NCI-H69 (cell line): ENCODE measurements at places on chromosomes 16 and 17.

GRCh38 chr17:7737601-7738000 is 20.1 kb downstream of the DNAH2 start:
- DNase-seq = no peak

- DNase-seq = no peak
These were observed 5.4 kb downstream of the EPN3 start for GRCh38 chr17:50537721-50538548.

GRCh38 chr16:67241008-67241900 is 6.0 kb downstream of the FHOD1 start:
- no peak for DNase-seq

GRCh38 chr17:80705988-80706387 is 161.3 kb downstream of the RPTOR start:
- DNase-seq = peak; percentile 89

- peak; percentile 89 for DNase-seq
These were observed 32.1 kb upstream of the FBXW10B start for GRCh38 chr17:15651583-15652110.

DNA sequence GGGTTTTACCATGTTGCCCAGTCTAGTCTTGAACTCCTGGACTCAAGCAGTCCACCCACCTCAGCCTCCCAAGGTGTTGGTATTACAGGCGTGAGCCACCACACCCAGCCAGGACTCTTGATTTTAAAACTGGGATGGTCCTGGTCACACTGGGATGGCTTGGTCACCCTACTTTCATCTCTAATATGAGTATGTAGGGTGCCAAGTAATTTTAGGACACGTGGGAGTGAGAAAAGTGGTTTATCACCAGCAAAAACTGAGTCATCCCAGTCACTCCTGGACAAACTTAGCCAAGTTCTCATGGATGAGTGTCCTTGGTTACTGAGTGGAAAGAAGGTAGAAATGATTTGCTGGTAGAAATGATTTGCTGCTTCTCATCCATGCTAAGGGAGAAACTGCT is 9.9 kb downstream of the CLEC19A start:
- DNase-seq = no peak

DNA sequence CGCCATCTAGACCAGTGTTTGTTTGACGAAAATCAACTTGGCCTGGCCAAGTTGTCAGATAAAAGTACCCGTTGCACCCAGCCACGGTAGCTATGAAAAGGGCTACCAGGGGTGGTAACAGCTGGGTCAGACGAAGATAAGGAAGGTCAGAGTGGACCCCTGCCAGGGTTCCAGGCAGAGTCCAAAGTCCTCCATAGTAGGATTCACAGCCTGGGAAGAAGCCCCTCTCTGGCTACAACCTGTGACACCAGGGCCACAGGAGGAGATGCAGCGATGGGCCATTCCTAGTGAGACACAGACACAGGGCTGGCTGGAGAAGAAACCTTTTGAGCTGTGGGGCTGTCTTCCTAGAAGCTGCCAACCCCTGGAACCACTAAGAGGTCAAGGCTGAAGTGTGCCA is 39.3 kb downstream of the MEAK7 start:
- no peak for DNase-seq

DNA sequence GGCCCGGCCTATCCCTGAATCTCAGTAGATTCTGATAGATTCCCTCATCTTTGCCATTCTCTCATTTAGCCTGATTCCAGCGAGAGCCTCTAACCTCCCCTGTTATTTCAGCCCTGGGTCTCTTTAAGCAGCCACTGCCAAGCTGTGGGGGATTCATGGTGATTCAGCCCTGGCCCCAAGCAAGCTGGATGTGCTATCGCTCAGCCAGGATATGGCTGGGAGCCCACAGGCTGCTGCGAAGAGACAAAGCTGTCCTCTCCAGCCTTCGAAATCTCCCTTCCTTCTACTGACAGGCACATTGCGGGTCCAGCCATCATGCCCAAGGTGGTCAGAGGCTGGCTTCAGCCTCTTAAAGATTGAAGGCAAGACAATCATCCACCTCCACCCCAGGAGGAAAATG is 394.1 kb downstream of the SOX9 start:
- DNase-seq = peak; percentile 34

DNA sequence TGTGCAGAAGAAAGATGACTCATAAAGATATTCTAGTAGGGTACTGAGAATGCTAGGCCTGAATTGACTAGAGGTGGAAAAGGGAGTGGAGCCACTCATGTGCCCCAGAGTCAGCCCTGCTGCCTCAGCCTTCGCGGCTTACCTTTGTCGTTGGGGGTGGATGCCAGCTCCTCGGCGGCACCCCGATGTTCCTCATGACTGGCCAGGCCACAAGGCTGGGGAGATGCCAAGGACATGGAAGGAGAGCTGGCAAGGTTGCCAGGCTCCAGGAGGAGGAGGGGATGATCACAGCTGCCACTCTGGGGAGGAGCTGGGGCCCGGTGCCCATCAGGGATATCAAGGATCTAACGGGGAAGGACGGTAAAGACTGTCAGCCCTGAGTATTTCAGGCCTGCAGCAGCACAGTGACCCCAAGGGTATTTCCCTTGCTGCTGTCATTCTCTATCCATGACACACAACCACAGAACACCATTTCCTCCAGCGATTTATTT is 9.7 kb upstream of the SLC35B1 start:
- no peak for DNase-seq

GRCh38 chr16:22206842-22207714 is 1.0 kb downstream of the EEF2K start:
- DNase-seq = peak; percentile 83

DNA sequence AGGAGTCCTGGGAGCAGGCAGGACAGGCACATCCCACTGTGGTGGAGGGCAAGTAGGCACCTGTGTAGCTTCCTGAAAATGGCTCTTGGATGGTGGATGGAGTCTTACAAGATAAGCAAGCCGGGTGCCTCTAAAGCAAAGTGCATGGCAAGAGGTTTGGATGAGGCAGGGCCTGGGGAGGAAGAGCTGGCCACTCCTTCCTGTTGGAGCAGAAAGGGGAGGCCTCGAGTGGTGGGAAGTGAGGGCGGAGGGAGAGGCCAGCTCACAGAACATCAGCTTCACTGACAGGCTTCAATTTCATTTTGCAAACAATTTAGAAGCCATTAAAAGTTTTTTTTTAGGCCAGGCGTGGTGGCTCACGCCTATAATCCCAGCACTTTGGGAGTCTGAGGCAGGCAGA is 31.0 kb downstream of the CD300A start:
- DNase-seq = no peak

GRCh38 chr16:85157813-85158742 is 45.8 kb upstream of the CIBAR2 start:
- peak; percentile 61 for DNase-seq

DNA sequence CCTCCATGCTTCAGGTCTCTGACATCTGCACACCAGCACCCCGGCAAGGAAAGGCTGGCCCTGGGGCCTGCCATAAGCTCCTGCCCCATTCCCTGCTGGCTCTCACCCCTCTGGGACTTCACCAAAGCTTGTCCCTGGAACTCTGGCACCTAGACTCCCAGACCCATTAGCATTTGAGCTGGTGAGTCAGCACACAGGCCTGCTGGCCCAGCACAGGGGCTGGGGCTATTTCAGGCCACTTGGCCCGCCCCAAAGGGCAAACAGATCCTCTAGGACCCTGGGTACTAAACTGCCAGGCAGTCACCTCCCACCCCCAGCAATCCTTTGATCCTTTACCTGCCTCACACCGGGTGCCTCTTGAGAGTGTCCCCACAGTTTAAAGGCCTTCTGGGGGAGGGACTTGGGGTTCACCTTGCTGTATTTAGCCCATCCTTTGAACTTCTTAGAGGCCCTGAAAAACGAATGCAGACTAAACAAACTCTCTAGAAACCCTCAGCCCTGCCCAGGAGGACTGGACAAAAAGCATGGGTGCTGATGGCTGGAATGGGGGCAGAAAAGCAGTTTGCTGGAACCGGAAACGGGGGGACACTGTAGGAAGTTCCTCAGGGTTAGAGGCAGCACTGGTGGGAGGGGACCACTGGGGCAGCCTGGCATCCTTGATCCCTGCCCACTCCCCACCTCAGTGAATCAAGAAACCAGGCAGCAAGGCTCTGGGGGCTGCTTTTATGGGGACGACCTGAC is 3.2 kb upstream of the SAMD14 start:
- DNase-seq = no peak

DNA sequence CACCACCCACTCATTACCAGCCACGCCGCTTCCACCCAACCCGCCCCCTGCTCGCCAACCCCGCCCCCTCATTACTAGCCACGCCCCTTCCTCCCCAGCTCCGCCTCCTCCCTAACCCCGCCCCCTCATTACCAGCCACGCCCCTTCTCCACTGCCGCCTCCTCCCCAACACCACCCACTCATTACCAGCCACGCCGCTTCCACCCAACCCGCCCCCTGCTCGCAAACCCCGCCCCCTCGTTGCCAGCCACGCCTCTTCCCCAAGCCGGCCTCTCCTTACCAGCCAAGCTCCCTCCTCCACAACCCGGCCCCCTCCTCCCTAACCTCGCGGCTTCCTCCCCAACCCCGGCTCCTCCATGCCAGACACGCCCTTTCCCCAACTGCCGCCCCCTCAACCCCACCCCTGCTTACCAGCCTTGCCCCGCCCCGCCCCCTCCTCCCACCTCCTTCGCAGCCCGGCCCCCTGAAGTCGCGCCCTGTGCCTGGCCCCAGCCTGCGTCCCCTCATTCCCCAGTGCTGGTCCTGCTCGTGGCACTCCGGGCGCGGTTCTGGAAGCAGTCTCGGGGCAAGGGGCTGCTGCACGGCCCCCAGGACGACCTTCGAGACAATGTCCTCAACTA is 7.3 kb downstream of the SLC22A31 start:
- DNase-seq = peak; percentile 57

GRCh38 chr16:14148569-14148968 is 77.5 kb downstream of the MRTFB start:
- no peak for DNase-seq

DNA sequence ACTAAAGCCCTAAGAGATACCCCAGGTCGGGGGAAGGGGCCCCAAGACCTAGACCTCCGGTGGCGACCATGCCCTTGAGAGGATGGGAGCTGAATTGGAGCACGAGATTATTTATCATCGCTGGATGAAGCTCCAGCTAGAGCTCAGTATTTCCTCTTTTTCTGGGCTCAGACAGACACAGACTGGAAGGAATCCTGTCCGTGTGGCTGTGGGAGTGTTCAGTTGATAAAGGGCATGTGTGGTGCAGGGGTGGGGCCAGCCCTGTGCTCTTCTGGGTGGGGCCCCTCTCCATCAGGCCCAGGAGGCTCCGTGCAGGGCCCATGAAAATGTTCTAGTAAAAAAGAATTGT is 6.3 kb upstream of the CBX4 start:
- DNase-seq = no peak

DNA sequence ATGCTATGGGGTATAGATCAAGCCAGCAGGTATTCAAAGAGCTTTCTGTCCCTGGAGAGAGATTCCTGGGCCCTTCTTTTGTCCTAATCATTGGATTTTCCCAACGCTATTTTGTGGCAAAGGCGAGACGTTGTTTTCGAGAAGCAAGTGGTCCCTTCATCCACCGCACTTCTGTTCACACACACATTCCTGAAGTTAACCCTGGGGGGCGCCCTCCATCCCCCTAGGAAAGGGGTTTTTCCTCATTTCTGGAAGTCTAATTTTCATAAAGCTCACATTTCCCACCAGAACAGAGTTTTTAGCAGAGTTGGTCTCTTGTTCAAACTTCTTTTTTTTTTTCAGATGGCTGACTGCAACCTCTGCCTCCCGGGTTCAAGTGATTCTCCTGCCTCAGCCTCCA is 11.9 kb downstream of the SCGB1C2 start:
- DNase-seq = no peak

- DNase-seq = no peak
These were observed 5.5 kb upstream of the QPRT start for GRCh38 chr16:29673501-29673900.

DNA sequence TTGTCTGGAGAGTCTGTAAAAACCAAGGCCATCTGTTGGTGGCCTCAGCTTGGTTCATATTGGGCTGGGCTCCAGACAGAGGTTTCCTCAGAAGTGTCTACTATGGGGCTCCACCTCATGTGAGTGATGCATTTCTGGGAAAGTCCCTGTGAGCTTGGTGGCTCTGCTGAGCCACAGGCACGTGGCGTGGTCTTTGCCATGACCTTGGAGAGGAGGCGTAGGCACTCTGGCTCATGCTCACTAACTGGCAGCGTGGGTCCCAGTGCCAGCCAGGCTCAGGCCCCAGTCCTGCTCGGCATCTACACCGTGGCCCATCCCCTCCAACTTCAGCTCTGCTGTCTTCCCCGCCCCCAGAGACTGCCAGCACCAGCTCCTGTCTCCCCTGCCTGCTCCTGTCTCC is 10.7 kb upstream of the SMTNL2 start:
- DNase-seq = no peak
